NCI-H1417 treated with DMSO at 0.1 percent for 48 hours (cell line): ENCODE measurements at places on chromosomes 2 and 18.

- no peak for DNase-seq
Measured at GRCh38 chr2:12910431-12910830, 193.7 kb downstream of the TRIB2 start.

GRCh38 chr18:42649331-42650035 is 466.0 kb downstream of the RIT2 start:
- DNase-seq: no peak

- no peak for DNase-seq
Measured at GRCh38 chr2:21910832-21911507, 787.2 kb downstream of the TDRD15 start.

DNA sequence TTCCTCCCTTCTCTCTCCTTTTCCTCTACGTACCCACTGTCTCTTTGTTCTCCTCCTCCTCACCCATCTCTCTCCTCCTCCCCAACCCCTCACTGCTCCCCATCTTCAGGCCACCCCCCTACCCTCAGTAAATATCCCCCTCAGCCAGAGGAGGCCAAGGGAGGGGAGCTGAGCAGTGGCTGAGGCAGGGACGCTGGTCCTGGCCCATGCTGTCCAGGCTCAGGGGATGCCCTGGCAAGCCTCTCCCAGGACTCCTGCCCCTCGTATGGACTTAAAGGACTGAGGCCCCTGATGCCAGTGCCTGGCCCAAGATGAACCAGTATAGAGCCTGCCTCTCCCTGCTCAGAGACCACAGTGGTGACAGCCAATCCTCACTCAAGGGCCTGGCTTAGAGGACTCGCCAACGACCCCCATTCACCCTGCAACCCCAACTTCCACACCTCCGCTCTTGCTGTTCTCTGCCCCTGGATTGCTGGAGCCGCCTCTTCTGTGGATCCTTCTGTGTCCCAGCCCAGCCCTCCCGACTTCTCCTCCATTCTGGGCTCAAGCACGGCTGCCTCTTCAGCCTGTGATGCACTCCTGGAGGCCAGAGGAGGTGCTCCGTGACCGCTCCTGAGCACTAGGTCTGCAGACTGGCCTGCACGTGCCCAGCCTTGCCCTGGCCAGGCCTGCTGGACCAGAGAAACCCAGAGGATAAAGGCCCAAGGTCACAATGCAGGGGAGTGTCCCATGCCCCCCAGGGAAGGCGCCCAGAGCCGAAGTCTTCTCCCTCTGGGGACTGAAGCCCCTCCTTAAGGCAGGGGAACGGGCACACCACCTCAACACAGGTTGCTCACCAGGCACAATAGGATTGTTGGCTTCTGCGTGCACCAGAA is 9.5 kb upstream of the DUSP2 start:
- DNase-seq: no peak

GRCh38 chr18:26710470-26711096 is 154.9 kb downstream of the AQP4 start:
- DNase-seq: no peak

DNA sequence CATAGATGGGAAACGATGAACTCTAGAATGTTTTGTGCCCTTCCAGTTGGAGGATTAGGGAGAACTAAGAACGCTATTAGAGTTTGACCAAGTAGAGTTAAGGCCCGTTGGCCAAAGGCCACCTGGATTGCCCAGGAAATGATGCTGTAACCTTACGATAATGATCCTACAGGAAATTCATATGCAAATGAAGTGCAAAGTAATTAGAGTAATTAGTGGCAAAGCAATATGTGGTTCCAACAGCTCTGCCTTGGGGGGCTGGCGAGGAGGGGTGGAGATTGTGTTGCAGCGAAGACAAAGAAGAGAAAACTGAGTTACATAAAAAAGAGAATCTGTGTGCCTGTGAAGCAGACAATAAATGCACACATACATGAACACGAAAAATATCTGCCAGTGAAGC is 61.5 kb upstream of the BOD1L2 start:
- DNase-seq: no peak

GRCh38 chr18:44788334-44788733 is 107.6 kb downstream of the SETBP1 start:
- DNase-seq: no peak

GRCh38 chr2:240962300-240963064 is 35.9 kb upstream of the SNED1 start:
- DNase-seq: no peak

DNA sequence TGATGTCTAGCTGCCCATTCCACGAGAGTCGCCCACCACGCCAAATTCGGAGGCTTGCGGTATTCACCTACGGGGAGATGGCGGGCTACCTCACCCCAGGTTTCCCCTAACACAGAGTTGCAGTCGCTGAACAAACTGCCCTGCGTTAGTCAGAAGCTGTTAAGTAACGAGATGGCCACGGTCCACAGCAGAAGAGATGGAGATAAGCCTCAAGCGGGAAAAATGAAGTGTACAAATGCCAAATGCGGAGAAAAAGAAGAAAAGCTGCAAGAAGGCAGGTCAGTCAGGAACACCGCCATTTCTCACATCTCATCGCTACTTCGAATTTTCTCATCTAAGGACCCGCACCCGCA is 425 bp downstream of the ASB3 start:
- DNase-seq: no peak

- DNase-seq: no peak
Measured at GRCh38 chr2:235055891-235056516, 104.2 kb downstream of the SH3BP4 start.

GRCh38 chr2:120293096-120294007 is 40.7 kb downstream of the RALB start:
- DNase-seq: no peak

- DNase-seq: no peak
Measured at GRCh38 chr2:19864381-19864780, 37.4 kb downstream of the TTC32 start.
